Stimulated activated CD4-positive, alpha-beta T cell treated with anti-CD3 and anti-CD28 coated beads, Interleukin-2, amount 100 ng/mL, for 24 hours (primary cell): ENCODE measurements at places on chromosomes 7 and 10.

DNA sequence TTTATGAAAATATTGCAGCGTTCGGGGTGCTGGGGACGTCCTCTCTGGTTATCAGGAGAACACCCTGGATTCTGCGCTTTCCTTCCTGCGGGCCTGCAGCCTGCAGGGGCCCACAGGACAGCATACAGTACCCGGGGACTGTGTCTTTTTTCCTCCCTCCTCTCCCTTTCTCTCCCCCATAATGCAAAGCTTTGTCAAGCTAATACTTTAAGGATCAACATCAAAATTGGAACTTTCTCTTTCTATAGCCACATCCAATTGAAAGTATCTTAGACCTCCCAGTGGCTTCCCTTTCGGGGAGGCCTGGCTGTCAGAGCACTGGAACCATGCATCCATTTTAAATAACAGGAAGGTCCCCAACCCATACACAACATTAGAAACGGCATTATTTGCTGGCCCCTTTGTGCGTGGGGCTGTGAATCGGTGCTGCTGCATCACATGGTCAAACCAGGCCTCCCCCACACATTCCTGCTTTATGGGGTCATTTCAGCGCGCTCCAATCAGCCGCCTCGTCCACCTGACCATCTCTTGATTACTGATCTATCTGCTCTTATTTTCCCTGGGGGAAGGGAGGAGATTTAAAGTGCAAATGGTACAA, 505.1 kb downstream of the DNAJB6 start:
- no peak for DNase-seq

DNA sequence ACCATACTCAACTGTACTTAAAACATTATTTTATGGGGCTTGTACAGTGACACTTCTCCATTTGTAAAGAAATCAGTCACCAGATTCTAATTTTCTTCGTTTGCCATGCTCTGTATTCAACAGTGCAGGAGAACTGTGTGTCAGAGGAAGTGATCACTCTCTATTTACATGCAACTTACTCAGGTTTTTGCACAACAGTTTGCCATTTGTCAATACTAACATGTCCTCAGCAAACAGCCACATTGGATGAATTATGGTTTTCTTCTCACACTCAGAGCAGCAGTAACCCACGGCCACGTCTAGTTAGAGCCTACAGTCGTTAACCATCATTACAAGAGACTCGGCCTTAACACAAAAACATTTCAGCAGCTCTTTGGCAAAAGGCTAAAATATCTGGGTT, 69.2 kb upstream of the SP4 start:
- DNase-seq, result no peak

GRCh38 chr7:37656913-37657530, 26.5 kb upstream of the GPR141 start:
- DNase-seq, result no peak

GRCh38 chr7:158054081-158054480, 533.5 kb downstream of the PTPRN2 start:
- DNase-seq, result no peak

- DNase-seq, result no peak
Measured at GRCh38 chr7:30617359-30617758, 22.7 kb downstream of the GARS1 start.

- DNase-seq, result no peak
Measured at GRCh38 chr10:48343106-48343505, 36.6 kb downstream of the MAPK8 start.

GRCh38 chr7:76267107-76267893, 35.2 kb upstream of the HSPB1 start:
- DNase-seq, result no peak
